Activated T-helper 2 cell treated with anti-CD3 and anti-CD28 coated beads, Interferon-gamma antibody, Interleukin-2, Interleukin-4, amounts not matched to agents 10 μg/mL and 5 μg/mL and 100 μg/mL, durations not matched to agents 14 hours and 24 hours and 36 hours (primary cell): ENCODE measurements at places on chromosomes 16 and 17. TPM values are rescaled to one million over a fixed set of nuclear protein-coding genes. Genes with fewer than 3 reads are reported as not detected.

GRCh38 chr17:64736804-64737492 lies 74.8 kb upstream of the SMURF2 start:
- DNase-seq: peak; percentile 50

GRCh38 chr17:40148527-40148926 lies 8.2 kb downstream of the CASC3 start:
- no peak for DNase-seq

GRCh38 chr16:10885246-10885645 lies 8.2 kb downstream of the CIITA start:
- DNase-seq: no peak

The ZACN gene
- 10.3 and 14.1 TPM in 2 replicates for total RNA-seq

DNA sequence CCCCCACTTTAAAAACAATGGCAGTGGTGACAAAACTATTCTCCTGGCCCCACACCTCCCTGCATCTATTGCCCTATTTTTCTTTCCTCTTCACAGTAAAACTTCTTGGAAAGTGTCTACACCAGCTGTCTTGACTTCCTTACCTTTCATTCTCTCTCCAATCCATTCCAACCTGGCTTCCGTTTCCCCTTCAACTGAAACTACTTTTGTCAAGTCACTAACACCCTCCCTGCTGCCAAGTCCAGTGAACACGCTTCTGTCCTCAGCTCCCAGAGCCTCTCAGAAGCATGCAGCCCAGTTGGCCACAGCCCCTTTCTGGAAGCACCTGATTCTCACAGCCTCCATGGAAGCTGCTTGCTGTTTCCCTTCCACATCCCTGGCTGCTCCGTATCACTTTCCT lies 4.0 kb upstream of the SCN4A start:
- DNase-seq: no peak

The KLHL36 gene
- total RNA-seq: 57.7 and 59.6 TPM in 2 replicates

GRCh38 chr16:78133919-78134318 lies 34.5 kb downstream of the WWOX start:
- no peak for DNase-seq

The ABCC6 gene
- not detected in 2 replicates for total RNA-seq

DNA sequence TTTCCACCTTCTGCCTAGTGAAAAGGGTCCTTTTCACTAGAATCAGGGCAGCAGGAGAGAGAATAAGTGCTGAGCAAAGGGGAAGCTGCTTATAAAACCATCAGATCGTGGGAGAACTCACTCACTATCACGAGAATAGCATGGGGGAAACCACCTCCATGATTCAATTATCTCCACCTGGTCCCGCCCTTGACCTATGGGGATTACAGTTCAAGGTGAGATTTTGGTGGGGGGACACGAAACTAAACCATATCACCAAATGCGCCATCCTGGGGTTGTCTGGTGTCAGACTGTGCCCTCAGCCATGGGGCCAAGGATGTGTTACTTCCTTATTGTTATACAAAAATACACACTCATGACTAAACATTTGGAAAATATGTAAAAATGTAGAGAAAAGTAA lies 10.4 kb upstream of the KATNB1 start:
- no peak for DNase-seq

GRCh38 chr17:37025847-37026530 lies 77.2 kb downstream of the AATF start:
- DNase-seq: peak; percentile 14

The CPHXL2 gene
- not detected in 2 replicates for total RNA-seq

The FA2H gene
- not detected in 2 replicates for total RNA-seq

- no peak for DNase-seq
Observed at GRCh38 chr16:83734136-83734535, 73.6 kb upstream of the HSBP1 start.

The ZFP90 gene
- total RNA-seq: 19.4 and 20.8 TPM in 2 replicates

DNA sequence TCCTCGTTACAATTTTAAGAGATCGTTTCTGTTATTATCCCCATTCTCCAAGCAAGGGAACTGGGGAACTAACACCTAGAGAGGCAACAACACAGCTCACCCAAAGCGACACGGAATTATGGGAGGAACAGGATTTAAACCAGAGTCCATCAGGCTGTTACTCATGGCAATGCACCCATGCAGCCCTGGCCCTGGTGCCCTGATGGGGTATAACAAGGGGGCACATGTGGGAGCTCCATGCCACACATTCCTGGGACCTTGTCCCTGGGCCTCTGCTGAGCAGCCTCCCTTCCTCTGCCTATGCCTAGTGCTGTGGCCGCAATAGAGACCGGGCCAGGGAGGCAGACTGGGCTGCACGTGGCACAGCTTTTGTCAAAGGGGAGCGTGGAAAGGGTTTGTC lies 13.3 kb upstream of the RCVRN start:
- no peak for DNase-seq

The ACAP1 gene
- total RNA-seq: 361 and 382 TPM in 2 replicates

DNA sequence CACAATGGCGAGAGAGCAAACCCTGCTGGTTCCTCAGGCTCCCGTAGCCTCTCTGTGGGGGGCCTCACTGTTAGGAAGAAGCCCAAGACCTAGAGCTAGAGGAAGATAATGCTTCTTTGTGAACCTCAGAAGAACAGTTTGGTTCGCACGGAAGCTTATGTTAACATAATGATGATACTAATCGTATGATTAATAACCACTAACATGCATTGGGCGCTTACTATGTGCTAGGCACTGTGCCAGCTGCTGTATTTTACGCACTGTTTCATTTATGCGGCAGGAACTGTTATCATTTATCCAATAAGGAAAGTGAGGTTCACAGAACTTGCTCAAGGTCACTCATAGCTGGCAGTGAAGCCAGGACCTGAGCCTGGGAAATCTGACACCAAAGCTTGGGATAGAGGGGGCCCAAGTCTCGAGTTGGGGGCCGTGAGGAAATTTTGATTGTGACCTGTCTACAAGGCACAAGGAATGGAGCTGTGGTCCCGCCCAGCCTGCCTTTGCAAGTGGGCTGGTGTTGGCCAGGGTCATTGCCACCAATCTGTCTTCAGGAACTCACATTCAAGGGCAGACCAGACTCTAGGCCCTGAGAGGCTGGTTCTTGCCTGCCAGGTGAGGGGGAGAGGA lies 6.8 kb downstream of the PRCD start:
- no peak for DNase-seq

DNA sequence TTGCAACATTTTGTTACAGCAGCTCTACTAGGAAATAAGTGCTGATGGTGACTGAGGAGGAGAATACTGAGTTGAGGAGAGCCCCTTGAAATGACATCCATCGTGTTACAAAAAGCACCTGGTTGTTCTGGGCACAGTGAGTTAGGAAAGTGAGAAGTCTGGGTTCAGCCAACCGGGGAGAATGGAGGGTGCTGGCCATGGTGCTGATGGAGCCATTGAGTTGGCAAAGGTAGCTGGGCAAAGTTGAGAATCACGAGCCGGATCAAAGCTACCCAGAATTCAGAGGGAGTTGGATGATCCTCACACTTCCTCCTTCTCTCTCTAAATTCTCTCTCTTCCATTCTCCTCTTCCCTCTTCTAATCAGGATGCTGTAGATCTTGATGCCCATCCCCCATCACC lies 35.0 kb upstream of the ASIC2 start:
- DNase-seq: no peak

The DNAH17 gene
- 0.11 and 0.30 TPM in 2 replicates for total RNA-seq

DNA sequence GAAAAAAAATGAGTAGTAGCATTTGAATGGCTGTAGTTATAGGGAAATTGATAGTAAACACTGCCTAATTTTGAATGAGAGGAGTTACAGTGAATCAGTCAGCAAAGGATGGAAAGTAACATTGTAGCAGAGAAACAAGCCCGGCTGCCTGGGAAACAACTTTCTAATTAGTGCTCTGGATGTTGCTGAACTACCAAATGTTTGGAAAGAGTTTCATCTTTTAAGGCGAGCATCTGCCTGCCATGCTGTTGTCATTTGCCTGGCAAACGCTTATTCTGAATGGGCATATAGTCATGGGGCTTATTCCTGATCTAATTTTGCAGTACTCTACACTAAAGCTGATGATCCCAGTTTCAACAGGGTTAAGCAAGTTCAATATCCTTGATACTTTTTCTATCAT lies 138.6 kb downstream of the CDH11 start:
- DNase-seq: no peak

The CHD9NB gene
- total RNA-seq: 0.25 and 0.32 TPM in 2 replicates

The C17orf113 gene
- 0.05 and 0.21 TPM in 2 replicates for total RNA-seq

DNA sequence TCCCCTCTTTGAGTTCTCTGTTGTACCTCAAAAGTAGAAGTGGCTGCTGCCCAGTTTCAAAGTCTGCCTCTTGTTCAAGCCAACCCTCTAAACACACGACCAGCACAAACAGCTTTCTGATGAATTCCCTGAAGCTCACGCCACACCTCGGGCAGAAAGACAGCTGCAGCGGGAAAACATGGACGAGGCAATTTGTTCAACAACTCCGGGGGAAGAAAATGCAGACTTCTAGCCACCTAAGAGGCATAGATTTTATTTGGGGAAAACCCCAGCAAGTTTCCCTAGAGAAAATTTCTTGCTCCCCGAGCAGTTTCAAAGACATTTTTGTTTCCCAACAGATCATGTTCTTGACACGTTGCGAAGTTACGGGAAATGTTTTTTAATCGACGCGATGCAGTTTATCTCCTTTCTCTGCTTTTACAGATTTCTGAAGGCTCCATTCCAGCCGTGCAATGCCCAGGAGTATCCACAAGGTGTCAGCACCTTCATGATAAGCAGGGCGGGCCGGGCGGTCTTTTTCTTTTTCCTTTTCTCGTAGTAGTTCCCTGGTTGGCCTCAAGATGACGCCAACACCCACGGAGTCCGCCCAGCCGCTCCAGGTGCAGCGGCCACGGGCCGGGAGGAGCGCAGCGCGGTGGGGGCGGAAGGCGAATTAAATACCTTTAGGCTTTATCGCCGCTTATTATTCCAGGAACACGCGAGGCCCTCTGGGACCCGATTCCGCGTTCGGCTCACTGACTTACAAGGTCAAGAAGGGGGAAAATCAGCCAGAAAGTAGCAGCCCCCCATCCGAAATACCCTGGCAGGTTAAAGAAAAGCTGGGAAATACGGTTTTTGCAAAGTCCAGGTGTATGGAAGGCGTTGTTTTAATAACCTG lies 2.9 kb upstream of the FOXC2 start:
- peak; percentile 80 for DNase-seq

The RCVRN gene
- total RNA-seq: not detected in 2 replicates

The TP53TG3 gene
- total RNA-seq: not detected in 2 replicates
